Activated naive CD4-positive, alpha-beta T cell treated with anti-CD3 and anti-CD28 coated beads, Interleukin-2, amount 50 U/mL, for 72 hours (primary cell): ENCODE measurements at places on chromosomes 1 and 21. TPM values are rescaled to one million over a fixed set of nuclear protein-coding genes. Genes with fewer than 3 reads are reported as not detected.

The DSCAM gene
- total RNA-seq, result not detected

- peak; percentile 57 for DNase-seq
These were observed 28.2 kb downstream of the VAV3 start for GRCh38 chr1:107936498-107937481.

- no peak for DNase-seq
These were observed 112.2 kb downstream of the DYRK1A start for GRCh38 chr21:37478794-37479193.

The LCK gene
- total RNA-seq, result 284 TPM

GRCh38 chr1:229380536-229381160 is 37.8 kb upstream of the CCSAP start:
- no peak for DNase-seq

DNA sequence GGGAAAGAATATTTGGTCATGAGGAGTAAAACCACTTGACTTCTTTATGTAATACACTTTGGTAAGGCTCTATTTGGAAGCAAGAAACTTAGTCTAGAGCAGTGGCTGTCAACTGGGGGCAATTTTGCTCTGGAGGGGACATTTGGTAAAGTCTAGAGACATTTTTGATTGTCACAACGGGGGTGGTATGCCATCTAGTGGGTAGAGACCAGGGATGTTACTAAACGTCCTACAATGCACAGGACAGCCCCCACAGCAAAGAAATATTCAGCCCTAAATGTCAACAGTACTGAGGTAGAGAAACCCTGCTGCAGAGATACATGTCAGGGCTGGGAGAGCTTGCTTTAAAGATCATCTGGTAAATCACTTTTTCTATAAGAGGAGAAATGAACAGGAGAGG is 13.5 kb downstream of the FUCA1 start:
- DNase-seq, result no peak

GRCh38 chr1:47782414-47783166 is 214.6 kb downstream of the TRABD2B start:
- DNase-seq, result no peak

- no peak for DNase-seq
These were observed 208.7 kb downstream of the FGGY start for GRCh38 chr1:59505596-59506028.

- no peak for DNase-seq
These were observed 61.8 kb upstream of the DISP3 start for GRCh38 chr1:11417162-11417561.

The VTCN1 gene
- total RNA-seq, result not detected

- DNase-seq, result no peak
These were observed 170.2 kb downstream of the TNR start for GRCh38 chr1:175572932-175573868.

- DNase-seq, result no peak
These were observed 899.2 kb downstream of the NCAM2 start for GRCh38 chr21:21897275-21897883.
